IMR-90 (cell line): ENCODE measurements at places on chromosomes 3 and 15.

- DNase-seq = peak; percentile 82
Measured at GRCh38 chr15:89307791-89308190, 26.8 kb downstream of the POLG start.

- no peak for DNase-seq
Measured at GRCh38 chr3:189529468-189529867, 101.7 kb upstream of the TP63 start.

- no peak for DNase-seq
Measured at GRCh38 chr3:154142608-154143007, 21.4 kb downstream of the ARHGEF26 start.

DNA sequence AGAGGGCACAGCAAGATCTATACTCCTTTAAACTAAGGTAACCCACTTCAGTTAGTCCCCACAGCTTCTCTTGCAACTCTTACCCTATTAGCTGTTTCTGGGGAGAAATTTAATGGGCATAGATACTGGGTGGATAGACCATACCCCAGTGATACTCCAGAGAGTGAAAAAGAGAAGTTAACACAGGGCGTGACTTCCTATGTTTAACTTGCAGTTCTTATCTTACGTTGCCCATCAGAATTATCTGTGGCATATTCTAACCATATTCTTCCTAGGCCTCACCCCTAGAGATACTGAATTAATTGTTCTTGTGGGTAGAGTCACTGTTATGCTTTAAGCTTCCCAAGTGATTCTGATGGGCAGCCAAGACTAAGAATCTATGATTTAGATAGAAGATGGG is 485.4 kb upstream of the TPRG1 start:
- DNase-seq = no peak

DNA sequence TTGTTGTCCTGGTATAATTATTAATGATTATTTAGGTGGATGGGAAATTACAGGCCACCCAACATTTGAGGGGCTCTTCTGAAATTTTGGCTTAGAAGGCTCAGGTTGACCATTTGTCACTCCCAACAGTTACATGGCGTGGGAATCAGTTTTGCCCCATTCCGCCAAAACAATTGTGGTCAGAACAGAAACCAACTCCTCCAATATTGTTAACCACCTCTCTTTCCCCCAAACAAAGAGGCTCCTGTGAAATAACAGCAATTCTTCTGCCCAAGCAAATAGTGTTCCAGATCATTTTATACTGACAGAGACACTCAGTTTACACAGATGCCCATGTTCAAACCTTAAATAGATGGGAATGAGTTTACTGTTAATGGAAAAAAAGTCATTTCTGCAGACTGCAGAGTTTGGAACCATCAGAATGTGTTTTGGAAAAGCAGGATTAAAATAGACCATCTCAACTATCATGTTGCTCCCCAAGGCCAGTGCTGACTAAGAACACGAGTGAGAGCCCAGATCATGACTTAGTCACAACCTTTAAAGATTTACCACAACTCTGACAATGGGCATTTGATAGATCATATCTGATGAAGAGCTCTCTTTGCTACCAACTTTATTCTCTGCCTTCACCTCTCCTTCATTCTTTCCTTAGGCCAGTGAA is 102.1 kb downstream of the DUT start:
- peak; percentile 73 for DNase-seq

- no peak for DNase-seq
Measured at GRCh38 chr15:67836134-67836455, 3.8 kb downstream of the RNU6-1 start.

DNA sequence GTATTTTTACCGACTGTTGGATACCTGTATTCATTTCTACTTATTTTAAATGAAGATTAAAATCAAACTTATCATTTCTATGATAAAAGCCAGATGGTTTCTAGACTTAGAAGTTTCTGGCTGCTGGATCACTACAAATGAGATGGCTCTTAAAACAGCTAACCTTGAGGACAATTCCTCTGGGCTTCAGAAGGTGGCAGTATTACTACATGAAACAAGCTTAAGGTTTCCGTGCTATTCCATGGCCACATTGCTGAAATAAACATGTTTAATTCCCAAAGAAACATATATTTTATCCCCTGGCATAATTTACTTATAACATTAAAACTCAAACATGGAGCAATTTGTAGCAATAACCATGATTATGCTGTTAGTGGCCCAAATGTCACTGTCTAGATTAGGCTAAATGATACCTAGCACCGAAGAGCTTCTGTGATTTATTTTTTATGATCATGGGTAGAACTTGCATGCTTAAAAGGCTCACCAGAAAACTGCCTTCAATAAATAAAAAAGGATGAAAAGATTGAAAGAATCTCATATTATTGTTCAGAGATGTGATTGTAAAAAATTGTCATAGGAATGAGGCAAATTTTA is 204.0 kb upstream of the NANOGP8 start:
- peak; percentile 81 for DNase-seq
